ENCODE measurements at places on chromosomes 2 and 18.

DNA sequence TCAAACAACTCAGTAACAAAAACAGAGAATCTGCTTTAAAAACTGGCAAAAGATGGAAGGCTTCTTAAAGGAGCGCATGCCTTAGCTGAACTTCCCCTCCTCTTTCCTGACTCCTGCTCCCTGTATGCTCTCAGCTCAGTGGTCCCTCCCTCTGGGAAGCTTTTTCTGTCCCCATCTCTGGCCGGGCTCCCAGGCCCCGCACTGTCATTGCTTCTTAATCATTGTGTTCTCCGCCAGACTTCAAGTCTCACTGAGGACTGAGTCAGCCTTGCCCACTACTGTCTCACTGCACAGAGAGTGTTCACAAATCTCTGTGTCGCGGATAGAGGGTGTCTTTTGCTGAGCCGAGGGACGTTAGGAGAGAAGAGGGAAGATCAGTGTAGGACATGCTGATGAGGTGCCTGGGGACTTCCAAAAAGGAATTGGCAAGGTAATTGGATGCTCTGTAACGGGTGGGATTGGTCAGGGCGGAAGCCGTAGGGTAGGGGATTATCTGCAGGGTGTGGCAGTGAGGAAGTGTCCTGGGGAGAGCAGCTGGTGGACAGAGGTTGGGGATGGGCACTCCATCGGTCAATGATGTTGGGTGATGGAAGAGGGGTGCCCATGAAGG is 16.2 kb downstream of the TOGARAM2 start:
- no peak for DNase-seq

GRCh38 chr2:39275016-39275415 is 31.2 kb upstream of the CDKL4 start:
- DNase-seq, result no peak

GRCh38 chr2:26448651-26449050 is 29.3 kb downstream of the OTOF start:
- no peak for DNase-seq

DNA sequence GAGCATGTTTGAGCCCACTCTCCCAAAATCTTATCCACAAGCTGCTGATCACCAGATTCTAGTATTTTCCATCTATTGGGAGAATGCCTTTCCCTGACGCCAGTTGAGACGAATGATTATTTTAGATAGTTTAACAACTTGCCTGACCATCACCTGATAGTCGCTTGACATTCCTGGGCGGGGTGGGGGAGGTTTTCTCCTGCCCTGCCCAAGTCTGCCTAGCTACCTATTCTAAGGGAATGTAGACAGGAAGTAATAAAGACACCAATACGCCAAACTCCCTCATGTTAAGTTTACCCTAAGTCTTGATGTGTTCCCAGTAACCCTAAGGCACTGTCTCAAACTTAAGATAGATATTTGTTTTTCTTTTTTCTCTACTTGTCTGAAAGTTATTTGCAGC is 4.6 kb upstream of the ACAA2 start:
- no peak for DNase-seq

DNA sequence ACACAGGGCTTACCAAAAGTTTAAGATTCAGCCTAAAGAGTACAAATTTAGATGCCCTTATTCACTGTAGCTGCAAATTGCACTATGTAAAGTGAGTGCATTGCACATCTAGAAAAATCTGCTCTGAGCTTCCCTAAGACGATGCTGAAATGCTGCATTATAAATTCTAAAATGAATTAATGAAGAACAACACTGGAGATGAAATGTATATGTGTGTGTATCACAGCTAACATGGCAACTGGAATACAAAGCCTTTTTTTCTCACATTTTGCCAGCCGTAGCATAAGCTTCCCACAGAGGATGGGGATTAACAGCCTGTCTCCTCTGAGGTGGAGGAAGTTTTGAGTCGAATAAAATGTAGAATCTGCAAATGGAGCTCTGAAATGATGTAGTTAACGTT is 338.3 kb upstream of the ZEB2 start:
- DNase-seq, result no peak

DNA sequence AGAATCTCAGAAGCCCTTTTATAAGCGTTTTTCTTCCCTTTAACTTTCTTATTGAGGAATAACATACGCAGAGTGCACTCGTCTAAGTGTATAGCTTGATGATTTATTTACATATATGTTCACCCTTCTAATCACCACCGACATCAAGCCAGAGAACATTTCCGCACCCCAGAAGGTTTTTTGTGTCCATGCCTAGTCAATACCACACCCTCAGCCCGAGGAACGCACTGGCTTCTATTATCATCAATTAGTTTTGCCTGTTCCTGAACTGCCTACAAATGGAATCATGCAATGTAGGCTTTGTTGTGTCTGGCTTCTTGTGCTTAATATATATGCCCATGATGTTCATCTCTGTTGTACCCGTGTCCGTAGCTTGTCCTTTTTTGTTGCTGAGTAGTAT is 27.7 kb downstream of the SDC1 start:
- DNase-seq, result no peak

- DNase-seq, result no peak
Observed at GRCh38 chr18:54960197-54960596, 936 bp upstream of the CCDC68 start.

- DNase-seq, result no peak
Observed at GRCh38 chr2:191245869-191246531, 796 bp downstream of the MYO1B start.

GRCh38 chr18:6435731-6436130 is 21.0 kb upstream of the L3MBTL4 start:
- no peak for DNase-seq

GRCh38 chr2:240686460-240686859 is 3.8 kb upstream of the AQP12B start:
- DNase-seq, result no peak

DNA sequence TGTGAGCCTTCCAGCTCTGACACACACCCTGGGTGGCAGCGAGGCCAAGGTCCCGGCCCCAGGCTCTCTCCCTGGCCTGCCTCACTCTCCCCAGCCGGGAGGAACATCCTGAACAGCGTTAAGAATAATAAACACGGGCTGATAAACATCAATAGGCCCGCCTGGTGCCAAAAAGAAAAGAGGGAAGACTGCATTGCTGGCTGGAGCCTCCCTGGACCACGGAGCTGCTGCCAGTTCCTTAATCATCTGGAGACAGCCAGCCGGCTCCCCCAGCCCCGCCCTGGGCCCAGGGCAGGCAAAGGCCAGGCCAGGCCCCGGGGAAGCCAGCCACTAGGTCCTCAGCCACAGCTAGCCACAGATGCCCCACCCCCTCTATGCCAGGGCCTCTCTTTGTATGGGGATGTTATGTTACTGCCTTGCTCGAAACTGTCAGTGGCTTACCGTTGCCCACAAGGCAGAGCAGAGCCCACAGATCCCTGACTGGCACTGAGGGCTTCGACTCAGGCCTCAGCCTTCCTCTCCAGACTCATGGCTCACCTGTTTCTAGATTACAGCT is 293.7 kb downstream of the DYSF start:
- no peak for DNase-seq

GRCh38 chr2:23418461-23418911 is 33.5 kb downstream of the KLHL29 start:
- peak; percentile 63 for DNase-seq

GRCh38 chr18:9871244-9871746 is 14.5 kb upstream of the TXNDC2 start:
- no peak for DNase-seq

DNA sequence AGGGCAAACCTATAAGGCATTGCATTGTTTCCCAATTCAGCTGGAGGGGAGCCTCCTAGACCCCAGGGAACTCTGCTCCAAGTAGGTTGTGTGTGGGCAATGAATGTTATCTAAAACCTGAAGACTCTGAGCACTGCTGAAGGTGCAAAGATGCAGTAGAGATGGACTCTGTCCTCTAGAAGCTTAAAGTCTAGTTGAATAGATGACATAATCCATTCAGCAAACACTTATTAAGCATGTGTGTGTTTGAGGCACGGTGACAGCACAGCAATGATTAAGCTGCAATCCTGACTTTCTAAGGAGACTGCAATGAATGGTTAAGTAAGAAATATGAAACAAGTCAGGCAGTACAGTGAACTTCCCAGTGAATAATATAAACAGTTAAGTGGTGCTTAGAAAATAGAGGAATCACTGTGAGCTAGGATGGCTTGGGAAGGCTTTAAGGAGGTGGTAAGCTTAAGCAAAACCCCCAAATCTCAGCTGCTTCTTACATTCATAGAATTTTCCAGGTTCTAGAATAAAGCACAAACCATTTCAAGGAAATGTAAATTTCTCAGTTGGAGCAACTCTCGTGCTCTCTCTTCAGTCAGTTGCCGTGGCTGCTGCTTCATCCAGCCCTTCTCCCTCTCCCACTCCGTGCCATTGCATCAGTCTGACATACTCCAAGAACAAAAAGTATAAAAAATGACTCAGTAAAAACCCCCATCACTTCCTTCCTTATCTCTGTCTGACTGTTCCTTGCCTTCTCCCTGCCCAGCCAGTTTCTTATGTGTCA is 19.1 kb downstream of the MXD1 start:
- peak; percentile 47 for DNase-seq

- no peak for DNase-seq
Observed at GRCh38 chr2:46915281-46915810, at the start of gene MCFD2. Gene MCFD2, minus strand, starts transcription at chr2:46915806. Its CDS starts 6,635 bp downstream, at chr2:46909171.

DNA sequence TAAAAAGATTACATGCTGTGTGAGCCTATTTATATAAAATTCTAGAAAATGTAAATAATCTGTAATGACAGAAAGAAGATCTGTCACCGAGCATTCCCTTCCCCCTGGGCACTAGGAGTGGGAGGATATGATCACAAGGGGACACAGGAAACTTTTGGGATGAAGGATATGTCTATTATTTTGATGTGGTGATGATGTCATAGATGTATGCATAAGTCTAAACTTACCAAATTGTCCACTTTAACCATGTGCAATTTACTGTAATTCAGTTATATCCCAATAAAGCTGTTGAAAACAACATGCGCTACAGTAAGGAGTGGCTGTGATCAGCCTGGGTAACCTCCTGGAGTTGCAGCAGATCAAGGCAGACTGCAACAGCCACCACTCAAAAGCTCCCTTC is 148.9 kb downstream of the ZBTB7C start:
- DNase-seq, result no peak

DNA sequence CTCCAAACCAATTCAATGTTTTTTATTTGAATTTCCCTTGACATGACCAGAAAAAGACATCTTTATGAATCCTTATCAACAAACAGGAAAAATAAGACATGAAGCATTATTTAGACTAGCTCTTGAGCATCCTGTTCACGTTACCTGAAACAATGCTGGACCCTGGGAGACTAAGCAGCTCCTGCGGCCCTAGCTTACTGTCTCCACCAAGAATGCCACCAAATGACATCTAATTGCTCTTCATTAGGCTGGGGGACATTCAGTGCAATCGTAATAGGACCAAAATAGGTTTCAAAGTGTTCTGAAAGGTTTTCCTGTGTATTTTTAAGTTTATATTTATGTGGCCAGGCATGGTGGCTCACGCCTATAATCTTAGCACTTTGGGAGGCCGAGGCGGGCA is 25.5 kb downstream of the NFE2L2 start:
- DNase-seq, result no peak

GRCh38 chr18:5214583-5215351 is 17.7 kb upstream of the AKAIN1 start:
- no peak for DNase-seq

GRCh38 chr2:18380321-18380720 is 180.1 kb downstream of the RDH14 start:
- no peak for DNase-seq

DNA sequence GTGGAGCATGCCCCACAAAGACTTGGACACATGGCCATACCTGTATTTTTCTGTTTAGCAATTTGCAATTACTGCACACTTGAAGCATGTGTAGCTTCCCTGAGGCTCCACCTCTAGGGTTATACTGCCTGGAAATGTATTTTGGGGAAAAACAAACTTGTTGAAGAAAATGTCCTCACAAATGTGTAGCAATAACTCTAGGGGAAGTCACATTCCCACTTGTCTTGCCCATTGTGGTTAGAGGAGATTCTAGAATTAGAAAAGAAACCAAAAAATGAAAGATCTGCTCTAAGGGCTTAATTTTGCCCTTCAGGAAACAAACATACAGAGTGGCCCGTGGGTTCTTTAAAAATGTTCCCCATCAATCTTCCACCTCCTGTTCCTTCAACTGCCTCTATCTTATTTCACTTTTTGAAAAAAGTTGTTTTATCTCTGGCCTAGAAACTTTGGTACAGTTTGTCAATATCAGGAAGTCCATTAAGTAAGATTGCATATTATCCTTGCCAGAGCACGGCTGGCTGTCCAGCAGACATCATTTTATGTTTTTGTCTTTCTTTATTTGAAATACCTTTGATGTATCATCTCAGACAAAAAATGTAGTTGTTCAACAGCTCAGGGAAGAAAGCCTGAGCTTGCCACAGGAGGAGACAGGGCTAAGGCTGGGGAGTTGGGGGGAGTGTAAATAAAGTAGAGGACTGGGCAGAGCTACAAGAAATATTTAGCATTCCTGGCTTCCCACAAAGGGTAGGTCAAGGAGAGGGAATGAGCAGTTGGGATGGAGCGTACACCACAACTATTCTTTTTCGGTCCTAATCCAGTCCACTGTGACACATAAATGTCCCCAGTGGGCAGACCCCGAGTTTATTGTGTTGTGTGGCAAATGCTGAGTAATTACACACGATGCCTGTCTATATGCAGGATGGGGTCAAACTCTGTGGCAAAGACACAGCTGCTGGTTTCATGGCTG is 96.8 kb upstream of the CDC42EP3 start:
- DNase-seq, result peak; percentile 85

- no peak for DNase-seq
Observed at GRCh38 chr18:63454497-63454896, 22.3 kb upstream of the SERPINB5 start.

GRCh38 chr18:12774982-12775381 is 72.1 kb downstream of the PSMG2 start:
- no peak for DNase-seq

DNA sequence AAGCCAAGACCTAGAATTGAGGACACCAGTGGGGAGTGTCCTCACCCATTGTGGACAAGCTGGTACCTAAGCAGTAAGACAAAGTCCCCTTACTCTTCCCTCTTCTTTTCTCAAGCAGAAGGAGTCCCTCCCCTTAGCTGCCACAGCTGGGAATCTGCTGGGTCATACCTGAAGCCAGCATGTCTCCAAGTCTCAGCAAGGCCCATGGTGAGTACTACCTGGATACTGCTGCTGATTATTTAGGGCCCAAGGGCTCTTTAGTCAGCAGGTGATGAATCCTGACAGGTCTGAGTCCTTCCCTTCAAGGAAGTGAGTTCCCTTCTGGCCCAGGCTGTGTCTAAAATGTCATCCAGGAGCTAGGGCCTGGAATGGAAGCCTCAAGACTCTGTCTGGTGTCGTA is 198.6 kb upstream of the STK17B start:
- no peak for DNase-seq

DNA sequence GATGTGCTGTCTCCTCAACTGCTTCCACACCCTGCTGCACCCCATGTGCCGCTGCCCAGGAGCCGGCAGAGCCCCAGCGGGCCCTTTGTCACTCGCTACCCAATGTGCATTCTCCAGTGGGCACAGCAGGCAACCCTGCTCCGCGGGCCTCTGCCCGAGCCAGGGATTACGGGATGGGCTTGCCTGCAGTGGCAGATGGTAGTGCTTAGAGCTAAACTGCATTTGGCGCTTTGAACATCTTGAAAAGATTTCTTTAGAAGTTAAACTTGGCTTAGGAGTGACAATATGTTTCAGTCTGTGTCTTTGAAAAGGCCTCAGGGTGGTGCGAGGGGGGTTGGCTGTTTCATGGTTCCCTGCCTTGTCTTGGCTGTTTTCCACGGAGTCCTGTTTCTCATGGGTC is 84.0 kb upstream of the BOD1L2 start:
- DNase-seq, result no peak

GRCh38 chr18:11859903-11860407 is 8.7 kb downstream of the CHMP1B start:
- peak; percentile 21 for DNase-seq

- no peak for DNase-seq
Observed at GRCh38 chr2:124480958-124481357, 455.9 kb downstream of the CNTNAP5 start.
